ENCODE measurements at places on chromosomes 3 and 15.

- no peak for DNase-seq
Measured at GRCh38 chr3:64816355-64816754, 128.6 kb upstream of the ADAMTS9 start.

- DNase-seq, result no peak
Measured at GRCh38 chr3:40911928-40912327, 287.4 kb upstream of the CTNNB1 start.

DNA sequence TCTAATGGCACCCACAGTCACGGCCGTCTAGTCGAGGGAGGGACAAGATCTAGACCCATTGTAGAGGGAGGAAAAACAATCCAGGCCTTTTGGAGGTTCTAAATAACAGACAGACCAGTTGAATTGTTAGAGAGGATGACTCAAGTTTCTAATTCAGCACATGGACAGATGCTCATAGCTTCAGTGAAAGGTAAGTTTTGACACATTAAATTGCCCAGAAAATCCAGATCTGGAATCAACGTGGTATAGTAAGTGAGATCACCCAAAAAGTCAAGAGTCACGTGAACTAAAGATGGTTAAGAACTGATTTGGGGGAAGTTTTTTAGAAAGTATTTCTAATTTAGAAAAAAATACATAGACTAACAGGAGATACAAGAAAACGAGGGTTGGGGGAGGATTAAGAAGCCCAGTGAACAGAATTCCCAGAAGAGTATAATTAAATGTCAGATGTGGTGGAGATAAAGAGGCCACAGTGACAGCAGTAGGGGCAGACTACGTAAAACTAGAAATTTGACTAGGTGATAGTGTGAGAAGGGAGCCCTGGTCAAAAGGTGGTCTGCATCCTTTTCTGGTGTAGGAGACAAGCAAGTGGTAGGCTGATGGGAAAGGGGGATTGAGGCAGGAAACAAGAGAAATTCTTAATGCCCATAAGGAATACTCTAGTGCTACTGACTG, 47.1 kb downstream of the CAPN7 start:
- DNase-seq, result no peak

- DNase-seq, result no peak
Measured at GRCh38 chr3:66037986-66038369, 740 bp downstream of the MAGI1 start.

- no peak for DNase-seq
Measured at GRCh38 chr3:179544981-179545645, 17.6 kb upstream of the ACTL6A start.

DNA sequence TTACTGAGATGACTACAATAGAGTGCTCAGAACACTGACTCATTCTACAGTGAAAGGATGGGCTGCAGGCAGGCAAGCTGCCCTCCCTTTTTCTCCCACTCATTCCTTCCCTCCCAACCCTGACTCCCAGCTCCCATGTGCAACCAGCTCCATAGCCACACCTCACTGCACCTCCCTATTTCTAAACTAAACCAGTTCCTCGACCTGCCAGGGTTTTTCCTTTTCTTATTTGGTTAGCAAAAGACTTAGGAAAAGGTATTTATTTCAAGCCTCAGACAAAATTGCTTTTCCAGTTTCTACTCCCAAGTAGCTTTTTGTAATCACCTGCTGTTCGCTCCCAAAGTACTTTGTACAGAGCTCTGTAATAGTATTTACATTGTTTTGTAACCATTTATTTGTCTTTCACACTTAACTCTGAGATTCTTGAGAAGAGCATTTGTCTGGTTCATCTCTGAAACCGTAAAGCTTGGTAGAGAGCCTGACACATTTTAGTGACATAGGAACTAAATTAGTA, 2.2 kb downstream of the AADAC start:
- DNase-seq, result no peak

GRCh38 chr3:54660714-54661132, 267.1 kb downstream of the LRTM1 start:
- DNase-seq, result no peak

- DNase-seq, result no peak
Measured at GRCh38 chr15:29262738-29263137, 6.9 kb downstream of the NSMCE3 start.

DNA sequence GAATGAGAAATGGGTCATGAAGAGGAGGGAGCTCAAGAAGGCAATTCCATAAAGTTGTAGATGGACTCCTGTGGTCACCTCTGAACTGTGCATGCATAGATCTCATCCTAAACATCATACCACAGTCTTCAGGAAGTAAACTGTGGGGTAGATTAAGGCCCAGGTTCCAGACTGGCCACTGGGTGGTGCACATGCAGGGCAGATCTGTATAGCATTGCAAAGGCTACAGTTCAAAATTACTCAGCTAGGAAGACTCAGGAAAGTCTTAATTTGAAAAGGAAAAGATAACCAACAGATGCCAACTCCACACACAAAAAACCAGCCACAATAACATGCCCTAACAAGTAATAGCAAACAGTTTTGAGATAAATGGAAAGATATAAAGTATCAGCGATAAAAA, 20.3 kb downstream of the KY start:
- no peak for DNase-seq

GRCh38 chr3:158221426-158221825, 111.5 kb downstream of the RSRC1 start:
- no peak for DNase-seq

- DNase-seq, result peak; percentile 89
Measured at GRCh38 chr3:31532587-31533168, at the start of gene STT3B. STT3B (plus strand) TSS chr3:31532925; CDS start chr3:31532999, 74 bp downstream.

DNA sequence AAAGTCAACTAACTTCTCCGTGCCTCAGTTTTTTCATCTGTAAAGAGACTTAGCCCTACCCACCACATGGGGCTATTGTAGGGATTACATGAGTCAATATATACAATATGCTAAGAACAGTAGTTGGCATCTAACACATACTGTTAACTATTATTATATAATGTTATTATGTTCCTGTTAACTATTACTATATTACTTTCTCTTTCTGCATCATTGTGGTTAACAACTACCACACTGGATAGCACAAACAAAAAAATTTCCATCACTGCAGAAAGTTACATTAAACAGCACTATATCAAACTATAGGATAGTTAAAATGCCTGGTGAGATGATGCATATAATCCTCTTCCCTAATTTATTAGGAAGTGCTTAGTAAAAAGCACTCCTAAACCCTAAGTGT, 23.7 kb downstream of the STAG1 start:
- no peak for DNase-seq

DNA sequence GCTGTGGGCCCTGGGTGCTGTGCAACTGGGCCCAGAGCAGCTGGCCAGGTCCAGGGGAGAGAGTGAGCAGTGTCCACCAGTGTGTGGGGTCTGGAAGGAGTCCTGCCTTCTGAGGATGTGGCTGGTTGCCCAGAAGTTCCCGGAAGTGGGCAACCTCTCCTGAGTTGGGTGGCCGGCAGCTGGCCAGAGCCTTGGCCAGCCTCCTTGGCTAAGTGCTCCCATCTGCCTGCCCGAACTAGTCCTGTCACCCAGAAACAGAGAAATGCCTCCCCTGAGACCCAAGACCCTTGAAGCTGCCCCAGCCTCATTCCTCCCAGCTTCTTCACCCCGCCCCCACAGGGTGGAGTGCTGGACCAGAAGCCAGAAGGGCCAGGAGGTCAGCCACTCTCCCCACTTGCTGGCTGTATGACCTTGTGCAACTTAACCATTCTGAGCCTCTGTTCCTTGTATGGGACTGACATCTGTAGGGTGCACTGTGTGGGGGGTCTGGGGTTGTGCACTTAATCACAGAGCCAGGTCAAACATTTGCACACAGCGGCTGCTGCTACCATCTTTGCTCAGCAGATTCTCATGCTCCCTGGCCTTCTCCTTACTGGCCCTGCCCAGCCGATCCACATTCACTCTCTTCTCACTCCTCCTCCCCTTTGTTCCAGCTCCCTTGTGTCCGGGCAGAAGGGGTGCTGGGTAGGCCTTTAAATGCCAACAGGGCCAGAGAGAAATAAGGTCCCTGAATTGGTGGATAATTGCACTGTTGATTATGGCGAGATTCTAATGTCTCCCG, 7.5 kb upstream of the ALAS1 start:
- peak; percentile 21 for DNase-seq

DNA sequence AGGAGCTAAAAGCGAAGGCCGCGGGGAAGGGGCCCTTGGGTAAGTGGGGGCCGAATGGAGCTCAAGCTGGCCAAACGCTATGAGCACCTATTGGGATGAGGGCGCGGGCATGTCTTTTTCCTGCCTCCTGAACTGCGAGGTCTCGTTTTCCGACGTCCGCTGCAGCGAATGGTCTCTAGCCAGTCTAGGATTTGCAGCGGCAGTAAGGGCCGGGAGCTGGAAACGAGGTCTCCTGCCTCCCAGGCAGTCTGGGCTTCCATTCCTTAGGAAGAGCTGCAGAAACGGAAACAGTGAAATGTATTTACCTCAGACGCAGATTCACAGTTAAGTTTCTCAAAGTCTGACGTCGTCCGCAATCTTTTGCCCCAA, 517 bp downstream of the TMA7 start:
- DNase-seq, result no peak

- peak; percentile 54 for DNase-seq
Measured at GRCh38 chr3:16849229-16849628, 35.5 kb upstream of the PLCL2 start.
